ENCODE measurements at places on chromosomes 7 and 10. TPM values are rescaled to one million over a fixed set of nuclear protein-coding genes. Genes with fewer than 3 reads are reported as not detected.

DNA sequence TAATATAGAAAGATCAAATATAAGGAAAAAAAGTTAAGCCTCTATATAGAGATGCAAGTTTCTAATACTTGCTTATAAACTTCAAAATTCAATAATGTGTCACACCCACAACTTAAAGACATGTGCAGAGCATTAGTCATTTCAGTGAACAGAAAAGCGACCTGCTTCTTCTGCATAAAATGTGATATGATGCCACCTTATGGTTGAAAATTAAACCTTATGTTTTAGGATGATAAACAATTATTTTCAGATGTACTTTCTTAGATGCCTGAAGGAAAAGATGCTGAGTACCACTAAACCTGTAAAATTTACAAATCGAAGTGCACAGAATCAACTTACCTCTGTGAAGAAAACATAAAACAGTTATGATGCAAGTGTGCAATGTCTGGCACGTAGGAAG is 96.0 kb downstream of the MTERF1 start:
- no peak for DNase-seq

- DNase-seq, result no peak
These were observed 1.8 kb downstream of the PON3 start for GRCh38 chr7:95394370-95394769.

DNA sequence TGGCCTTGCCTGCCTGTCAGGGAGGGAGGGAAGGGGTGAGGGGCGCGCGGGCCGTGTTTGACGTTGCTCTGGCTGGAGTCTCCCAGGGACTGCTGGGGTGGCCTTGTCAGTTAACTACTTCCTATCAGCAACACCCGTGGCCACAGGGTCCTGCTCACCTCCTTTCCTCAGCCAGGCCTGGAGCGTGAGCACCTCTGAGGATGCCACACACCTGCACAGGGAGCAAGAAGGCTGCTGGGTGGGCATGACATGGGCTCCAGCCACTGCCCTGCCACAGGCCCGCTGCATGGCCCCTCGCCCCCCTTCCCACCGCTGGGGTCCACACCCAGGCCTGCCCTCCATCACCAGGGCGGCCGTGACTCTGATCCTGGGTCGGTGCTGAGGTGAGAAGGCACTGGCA is 212.4 kb downstream of the ELFN1 start:
- no peak for DNase-seq

Gene EIF5AL1
- total RNA-seq, result 0.19 TPM

DNA sequence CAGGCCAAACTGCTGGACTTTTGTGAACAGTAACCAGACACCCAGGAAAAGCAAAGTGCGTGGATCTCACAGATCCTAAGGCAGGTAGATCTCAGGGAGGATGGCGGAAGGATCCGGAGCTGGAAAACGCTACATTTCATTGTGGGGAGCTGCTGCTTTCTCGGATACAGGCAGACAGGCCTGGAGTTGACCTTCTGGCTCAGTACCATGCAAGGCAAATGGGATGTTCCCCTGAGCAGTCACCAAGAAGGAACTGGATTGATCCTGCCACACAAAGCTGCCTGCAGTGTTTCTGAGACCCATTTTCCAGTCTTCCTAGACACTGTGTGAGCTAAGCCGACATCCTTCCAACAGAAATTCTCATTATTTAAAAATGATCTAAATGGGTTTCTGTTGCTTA is 65.5 kb downstream of the ZRANB1 start:
- no peak for DNase-seq

- DNase-seq, result no peak
These were observed 1.1 kb downstream of the HTR5A start for GRCh38 chr7:155071121-155071651.

Gene TFAM
- total RNA-seq, result 28.2 TPM

GRCh38 chr10:74746813-74747212 is 79.6 kb upstream of the KAT6B start:
- no peak for DNase-seq

DNA sequence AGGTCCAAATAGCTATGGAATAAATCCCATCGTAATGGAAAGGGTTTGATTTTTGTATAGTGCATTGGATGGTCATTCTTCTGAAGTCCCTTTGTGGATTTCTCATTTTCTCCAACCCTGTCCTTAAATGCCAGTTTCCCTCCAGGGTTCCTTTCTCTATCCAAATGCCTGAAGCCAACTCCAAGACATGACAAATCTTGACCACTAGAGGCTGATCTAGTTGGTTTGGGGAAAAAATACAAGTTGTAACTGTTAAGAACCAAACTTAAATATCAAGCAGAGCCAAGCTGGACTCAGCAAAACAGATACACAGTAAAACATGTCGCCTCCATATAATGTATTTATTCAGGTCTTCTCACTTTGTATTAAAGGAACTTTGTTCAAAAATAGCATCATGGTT is 28.7 kb downstream of the FRMD4A start:
- no peak for DNase-seq

GRCh38 chr10:5583525-5584175 is 58.9 kb downstream of the CALML3 start:
- DNase-seq, result no peak

- DNase-seq, result no peak
These were observed 34.0 kb downstream of the MAD1L1 start for GRCh38 chr7:2198760-2199159.

Gene EGR2
- total RNA-seq, result 5.5 TPM

GRCh38 chr7:155455776-155456737 is 1.9 kb upstream of the EN2 start:
- no peak for DNase-seq

DNA sequence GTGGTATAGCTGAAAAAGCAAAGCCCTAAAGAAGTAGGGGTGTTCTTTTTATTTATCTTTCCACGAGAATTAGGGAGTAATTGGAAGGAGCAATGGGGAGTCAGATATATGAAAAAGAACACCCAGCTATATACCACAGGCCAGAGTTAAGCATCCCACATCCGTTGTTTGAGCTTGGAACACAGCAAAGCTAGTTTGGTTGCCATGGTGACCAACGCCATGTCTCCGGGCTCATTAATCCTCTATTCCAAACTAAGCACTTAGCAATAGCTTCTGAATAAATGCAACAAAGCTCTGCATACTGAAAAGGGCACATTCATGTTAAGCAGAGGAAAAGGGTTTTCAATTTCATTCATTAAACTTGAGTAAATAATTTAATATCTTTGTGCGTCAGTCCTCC is 23.5 kb downstream of the ASB4 start:
- DNase-seq, result no peak
